ENCODE measurements at places on chromosomes 1 and 21.

GRCh38 chr1:198776602-198777029 lies 137.8 kb downstream of the PTPRC start:
- DNase-seq, result no peak

GRCh38 chr1:91831132-91831930 lies 54.6 kb downstream of the TGFBR3 start:
- no peak for DNase-seq

- no peak for DNase-seq
Observed at GRCh38 chr21:39661121-39661520, 48.4 kb downstream of the B3GALT5 start.

- no peak for DNase-seq
Observed at GRCh38 chr1:203289982-203290260, 15.4 kb upstream of the BTG2 start.

- DNase-seq, result no peak
Observed at GRCh38 chr1:66505671-66506392, 28.1 kb upstream of the SGIP1 start.

- DNase-seq, result no peak
Observed at GRCh38 chr1:240020871-240021270, 70.8 kb upstream of the FMN2 start.

GRCh38 chr1:65423884-65424572 lies 3.6 kb downstream of the LEPR start:
- DNase-seq, result no peak

DNA sequence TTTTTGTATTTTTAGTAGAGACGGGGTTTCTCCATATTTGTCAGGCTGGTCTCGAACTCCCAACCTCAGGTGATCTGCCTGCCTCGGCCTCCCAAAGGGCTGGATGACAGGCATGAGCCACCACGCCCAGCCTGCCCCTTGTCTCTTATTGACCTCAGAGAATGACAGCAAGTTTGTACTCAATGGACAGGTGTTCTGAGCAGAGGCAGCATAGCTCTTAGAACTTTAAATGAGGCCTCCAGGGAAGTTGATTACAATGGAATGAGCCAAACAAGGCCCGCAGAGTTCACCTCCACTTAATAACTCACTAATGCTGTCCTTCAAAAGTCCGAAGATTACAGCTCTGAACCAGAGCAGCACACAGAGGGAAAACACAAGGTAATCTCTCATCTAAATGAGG lies 10.9 kb downstream of the TMPRSS2 start:
- no peak for DNase-seq

- no peak for DNase-seq
Observed at GRCh38 chr1:209038735-209039134, 544.8 kb upstream of the CAMK1G start.

GRCh38 chr1:195933835-195934234 lies 674.4 kb downstream of the KCNT2 start:
- DNase-seq, result no peak

- DNase-seq, result no peak
Observed at GRCh38 chr1:174406421-174406820, 41.3 kb upstream of the GPR52 start.

DNA sequence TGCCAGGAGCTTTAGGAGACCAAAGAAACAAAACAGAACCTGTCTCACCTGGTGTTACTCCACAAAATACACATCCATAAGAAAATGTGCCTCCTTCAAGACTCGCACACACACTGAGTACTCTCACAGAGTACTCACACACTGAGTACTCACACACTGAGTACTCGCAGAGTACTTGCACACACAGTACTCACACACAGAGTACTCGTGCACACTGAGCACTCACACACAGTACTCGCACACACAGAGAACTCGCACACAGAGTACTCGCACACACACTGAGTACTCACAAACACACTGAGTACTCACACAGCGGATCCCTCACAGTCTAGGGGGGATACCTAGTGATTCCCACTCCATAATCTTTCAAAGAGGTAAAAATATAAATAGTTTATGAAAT lies 40.3 kb downstream of the PCSK9 start:
- no peak for DNase-seq

- DNase-seq, result no peak
Observed at GRCh38 chr1:76585980-76586674, 281.2 kb upstream of the ST6GALNAC5 start.

DNA sequence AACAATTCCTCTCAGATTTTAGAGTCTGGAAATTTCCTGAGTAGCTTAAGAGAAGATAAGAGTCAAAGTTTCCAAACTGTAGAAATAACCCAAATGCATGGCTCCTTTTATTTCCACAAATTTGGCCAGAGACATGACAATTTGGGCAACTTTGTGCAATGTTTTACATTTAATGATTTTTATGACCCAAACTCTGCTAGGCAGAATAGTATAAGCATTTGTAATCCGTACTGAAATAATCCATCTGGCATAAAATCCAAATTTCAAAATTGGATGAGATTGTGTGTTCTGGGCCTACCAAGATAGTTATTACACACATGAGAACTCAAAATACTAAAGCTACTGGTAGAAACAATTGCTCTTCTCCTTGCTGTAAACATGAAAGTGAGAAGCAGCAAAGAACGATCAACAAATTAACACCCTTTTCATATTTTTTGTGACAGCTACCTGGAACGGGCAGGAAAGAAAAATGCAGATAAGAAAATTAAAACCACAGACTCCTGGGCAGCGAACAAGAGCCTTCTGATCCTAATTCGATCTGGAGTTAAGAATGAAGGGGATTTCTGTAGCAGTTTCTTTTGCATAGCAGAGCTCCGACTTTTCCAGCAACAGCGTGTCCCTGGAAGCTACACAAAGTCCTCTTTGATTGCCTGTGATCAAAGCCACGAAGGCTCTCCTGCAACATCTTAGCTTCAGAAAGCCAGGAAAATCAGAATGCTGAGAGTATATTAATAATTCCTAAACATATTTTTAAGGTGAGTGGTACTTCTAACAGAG lies 191.2 kb downstream of the GRIK1 start:
- no peak for DNase-seq

- no peak for DNase-seq
Observed at GRCh38 chr1:82065916-82066315, 265.2 kb downstream of the ADGRL2 start.

- no peak for DNase-seq
Observed at GRCh38 chr1:98130408-98130807, 209.6 kb upstream of the DPYD start.

- DNase-seq, result no peak
Observed at GRCh38 chr1:115534106-115534505, 107.7 kb upstream of the VANGL1 start.

DNA sequence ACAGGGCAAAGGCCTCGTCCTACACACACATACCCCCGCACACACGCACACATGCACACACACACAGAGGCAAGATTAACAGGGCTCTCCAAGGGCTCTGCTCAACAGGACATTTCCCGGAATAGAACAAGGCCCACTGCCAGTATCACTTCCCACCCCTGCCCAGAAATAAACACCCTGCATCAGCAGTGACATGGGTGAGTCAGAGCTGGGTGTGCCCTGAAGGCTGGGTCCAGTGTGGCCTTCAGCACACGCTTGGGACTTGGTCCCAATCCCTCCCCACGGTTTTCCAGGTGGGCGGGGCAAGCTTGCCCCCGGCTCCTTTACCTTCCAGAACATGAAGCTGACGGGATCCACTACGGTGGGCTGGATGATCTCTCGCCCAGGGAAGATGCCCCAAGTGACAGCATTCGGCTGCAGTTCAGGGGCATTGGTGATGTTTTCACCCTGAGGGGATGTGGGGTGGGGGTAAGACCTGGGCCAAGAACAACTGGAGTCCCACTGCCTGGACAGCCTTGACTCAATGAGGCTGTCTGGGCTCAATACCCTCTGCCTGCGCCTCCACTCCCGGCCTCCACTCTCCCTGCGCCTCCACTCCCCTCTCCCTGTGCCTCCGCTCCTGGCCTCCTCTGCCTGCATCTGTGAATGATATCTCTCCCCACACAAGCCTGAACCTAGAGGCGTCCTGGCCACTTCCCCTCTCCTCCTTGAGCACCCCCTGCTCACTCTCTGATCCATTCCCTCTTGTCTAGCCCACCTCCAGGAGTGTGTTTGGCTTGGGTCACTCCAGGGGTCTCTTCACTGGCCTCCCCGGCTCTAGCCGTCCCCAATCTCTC lies 14.7 kb downstream of the MTHFR start:
- DNase-seq, result no peak

- DNase-seq, result no peak
Observed at GRCh38 chr1:63407002-63407401, 39.6 kb downstream of the ALG6 start.

GRCh38 chr1:30277911-30278310 lies 445.5 kb downstream of the MATN1 start:
- DNase-seq, result no peak

GRCh38 chr1:223413216-223413615 lies 20.0 kb downstream of the CCDC185 start:
- DNase-seq, result no peak

DNA sequence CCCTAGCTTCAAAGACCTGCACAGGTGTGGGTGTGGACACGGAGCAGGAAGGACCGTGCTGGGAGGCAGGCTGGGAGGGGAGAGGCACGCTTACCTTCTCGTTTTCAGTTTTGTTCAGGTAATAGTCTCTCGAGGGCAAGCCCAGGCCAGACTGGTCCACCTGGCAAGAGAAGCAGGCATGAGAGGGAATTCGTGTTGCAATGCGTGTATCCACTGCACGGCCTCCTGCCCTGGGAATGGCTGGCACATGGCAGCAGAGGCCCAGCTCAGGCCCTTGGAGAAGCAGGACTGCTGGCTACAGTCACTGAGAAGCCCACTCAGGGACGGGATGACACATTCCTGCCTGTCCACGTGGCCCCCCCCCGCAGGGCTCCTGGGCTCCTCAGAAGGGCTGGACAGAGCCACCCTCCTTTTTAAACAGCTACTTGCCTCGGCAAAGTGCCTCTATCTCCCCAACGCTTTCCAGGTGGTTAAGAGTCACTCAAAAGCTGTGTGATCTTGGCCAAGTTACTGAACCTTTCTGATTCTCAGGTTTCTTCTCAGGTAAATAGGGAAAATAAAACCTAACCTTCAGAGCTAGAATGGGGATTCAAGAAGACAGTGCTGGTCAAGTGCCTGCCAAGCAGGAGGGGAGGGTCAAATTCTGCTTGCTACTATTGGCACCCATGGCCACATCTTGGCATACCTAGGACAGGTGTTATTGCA lies 32.7 kb downstream of the ECE1 start:
- no peak for DNase-seq

- DNase-seq, result no peak
Observed at GRCh38 chr1:206089341-206089740, 27.8 kb downstream of the AVPR1B start.

- no peak for DNase-seq
Observed at GRCh38 chr1:93433407-93433961, 14.4 kb upstream of the FNBP1L start.

DNA sequence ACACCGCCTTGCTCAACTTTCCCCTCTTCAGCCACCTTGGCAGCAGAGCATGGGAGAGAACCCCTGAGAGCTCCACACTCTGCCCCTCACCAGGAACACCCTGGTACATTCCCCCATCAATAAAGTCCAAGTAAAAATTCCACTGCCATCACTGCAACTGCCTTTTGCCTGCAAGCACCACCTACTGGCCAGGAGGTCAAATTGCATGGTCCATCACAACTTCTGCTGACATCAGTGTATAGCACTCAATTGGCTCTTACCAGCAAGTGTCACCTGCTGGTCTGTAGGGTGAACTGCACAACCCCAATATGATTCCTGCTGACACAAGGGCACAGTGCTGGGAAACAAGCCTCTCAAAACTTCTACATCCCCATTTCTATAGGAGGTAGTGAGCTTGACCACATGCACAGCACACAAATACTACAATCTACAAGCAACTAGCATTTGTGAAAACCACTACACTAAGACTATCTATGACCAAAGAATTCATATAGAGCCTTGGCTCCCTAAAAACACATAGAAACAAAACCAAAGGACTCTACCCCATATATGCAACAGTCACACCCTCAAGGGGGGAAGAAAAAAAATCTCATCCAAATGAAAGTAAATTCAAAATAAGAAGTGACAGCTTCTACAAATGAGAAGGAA lies 69.2 kb downstream of the FASLG start:
- peak; percentile 65 for DNase-seq

DNA sequence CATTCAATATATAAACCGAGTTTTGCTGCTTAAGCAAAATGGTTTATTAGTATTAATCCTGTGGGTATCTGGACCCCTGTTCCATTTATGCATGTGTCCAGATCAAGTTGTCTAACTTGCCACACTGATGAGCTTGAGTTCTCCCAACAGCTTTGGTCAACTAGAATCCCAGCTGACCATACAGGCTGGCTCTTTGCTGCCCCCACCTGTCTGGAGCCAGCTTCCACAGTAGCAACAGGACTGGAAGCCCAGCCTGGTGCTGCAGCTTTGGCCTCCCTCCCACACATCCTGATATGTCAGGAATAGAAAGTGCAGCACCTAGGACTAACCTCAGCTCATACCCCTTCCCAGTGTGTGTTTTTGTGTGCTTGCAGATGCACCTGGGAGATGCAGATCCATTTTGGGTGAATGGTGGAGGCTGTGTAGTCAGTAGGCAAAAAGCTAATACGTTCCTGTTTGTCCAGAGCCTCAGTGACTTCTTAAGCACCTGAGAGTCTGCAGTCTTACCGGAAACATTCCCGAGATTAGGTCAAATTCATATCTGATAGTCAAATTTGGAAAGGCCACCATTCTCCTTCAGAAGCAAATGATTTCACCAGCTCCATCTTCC lies 40.9 kb upstream of the BEND5 start:
- no peak for DNase-seq
